GF-D8 (cell line): ENCODE measurements at places on chromosomes 12 and 14.

DNA sequence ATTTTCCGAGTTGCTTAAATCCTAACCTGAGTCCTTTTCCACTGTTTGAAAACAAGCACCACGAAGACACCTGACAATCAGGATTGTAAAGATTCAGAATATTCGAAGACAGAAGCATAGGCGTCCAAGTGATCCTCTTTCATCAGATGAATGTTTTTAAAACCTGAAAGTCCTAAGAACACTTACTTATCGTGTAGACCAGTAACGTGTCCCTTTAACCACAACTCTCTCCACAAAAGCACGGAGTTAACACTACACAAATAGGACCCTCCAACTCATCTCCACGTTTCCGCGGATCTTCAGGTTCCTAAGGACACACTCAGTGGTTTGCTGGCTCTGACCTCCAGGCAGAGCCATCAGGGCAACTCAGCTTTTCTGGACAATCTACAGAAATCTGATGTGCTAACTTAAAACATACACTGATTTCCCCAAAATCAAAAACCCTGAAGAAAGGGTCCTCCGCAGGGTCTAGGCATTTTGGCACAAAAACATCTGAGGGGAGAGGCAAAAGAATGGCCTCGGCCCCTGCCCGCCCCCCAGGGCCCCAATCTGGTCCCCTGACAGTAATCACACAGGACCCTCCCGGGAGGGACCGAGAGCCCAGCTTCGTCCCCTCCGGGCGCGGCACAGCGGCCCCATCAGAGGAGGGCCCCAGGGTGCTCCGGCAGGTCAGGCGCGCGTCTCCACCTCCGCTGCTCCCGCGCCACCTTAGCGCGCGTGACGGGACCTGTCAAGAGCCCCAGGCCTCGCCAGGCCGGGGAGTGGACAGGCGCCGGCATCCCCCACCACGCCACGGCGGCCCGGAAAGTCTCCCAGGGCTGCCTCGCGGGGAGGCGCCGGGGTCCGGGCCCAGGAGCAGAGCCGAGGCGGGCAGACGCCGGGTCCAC lies 925 bp downstream of the DICER1 start:
- DNase-seq, result no peak

DNA sequence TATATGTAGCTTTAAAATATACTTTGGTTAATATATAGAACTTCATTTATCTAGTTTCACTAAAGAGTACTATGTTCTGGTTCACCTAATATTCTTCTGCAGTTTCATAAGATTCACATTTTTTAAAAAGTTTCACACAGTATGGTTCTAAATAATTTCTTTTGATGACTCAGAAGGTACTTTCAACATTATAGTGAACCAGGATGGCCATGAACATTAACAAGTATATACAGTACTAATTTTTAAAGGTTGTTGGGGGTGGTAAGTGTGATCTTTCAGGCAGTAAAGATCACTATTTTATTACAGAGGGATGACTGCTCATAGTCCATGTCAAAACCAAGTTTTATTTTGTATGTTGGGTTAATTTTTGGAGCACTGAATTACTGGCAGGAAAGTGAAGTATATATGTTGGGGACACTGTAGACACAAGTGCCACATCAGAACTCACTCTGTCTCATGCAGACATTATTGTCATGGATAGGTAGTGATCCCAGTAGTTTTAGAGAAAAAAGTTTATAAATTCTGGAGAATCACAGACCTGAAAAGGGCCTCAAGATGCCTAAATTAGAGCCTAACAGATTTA lies 60.0 kb downstream of the DCAF5 start:
- no peak for DNase-seq

GRCh38 chr12:31369712-31370521 lies 44.0 kb upstream of the SINHCAF start:
- no peak for DNase-seq

- DNase-seq, result no peak
Measured at GRCh38 chr14:29148221-29148620, 381.6 kb downstream of the FOXG1 start.

- no peak for DNase-seq
Measured at GRCh38 chr14:87916103-87916885, 76.7 kb downstream of the GALC start.

DNA sequence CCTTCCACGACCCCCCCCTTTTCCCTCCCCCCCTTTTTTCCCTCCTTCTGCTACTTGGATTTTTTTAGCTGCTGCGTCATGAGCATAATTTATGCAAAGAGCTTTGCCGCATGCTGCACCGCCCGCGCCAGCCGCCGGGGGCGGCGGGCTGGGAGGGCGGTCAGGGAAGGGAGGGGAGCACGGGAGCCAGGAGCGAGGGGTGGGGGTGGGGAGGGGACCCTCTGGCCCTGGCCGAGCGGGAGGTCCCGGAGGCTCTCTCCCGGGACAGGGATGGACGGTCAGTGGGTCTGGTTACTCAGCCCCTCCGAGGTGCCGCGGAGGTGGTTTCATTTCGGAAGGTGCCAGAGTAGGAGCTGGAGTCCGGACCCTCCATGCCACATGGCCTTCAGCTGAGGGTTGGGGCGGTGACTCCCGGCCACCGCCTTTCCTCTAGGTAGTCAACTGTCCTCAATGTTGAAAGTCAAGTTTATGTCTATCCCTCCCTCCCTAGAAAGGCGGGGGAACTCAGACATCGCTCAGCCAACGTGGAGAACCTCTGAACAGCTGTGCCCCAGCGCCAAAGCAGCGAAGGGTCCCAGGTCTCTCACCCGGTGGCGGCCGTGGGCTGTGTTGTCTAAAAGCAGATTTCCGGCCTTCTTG lies at the start of gene POU6F1:
TSS of gene POU6F1 (minus strand) at position 95 of the 639 bp plus-strand sequence. CDS start 11,226 bp downstream, outside the sequence.
- peak; percentile 45 for DNase-seq

GRCh38 chr12:26317942-26318575 lies 122.7 kb downstream of the SSPN start:
- no peak for DNase-seq

- DNase-seq, result no peak
Measured at GRCh38 chr14:20866963-20867362, 24.2 kb upstream of the RNASE3 start.

DNA sequence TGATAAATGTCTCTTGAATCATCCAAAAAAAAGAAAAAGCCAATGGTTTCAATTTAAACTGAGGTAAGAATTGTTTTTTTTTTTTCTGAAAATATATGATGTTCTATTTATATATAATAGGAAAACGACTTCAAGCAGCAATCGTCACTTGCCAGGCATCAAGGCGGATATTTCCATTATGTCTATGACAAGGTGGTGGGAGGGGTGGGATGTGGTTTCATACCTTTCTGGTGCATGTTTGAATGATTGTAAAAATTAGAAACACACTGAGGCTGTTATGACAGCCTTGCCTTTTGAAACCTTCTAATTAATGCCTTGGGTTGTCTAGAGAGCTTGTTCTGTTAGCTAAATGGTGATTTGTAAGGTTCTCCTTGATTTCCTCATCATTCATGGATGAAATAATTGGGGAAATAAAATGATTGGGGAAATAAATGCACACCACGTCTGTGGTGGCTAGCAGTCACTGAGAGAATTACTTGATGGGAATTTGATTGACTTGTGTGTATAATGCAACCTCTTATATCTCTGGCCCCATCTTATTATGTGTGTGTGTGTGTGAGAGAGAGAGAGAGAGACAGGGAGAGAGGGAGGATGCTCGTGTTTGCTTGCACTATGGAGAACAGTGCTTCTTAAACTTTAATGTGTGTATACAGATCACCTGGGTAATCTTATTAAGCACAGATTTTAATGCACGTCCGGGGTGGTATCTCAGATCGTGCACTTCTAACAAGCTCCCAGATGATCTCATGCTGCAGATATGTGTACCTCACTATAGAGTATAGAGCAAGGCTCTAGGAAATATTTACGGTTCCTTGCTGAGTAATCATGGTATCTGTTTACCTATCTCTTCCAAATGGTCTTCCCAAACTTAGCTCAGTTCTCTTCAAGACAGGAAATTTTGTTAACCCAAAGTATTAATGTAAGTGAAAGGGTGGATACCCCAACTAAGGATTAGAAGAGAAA lies 502.6 kb downstream of the DIO2 start:
- no peak for DNase-seq

DNA sequence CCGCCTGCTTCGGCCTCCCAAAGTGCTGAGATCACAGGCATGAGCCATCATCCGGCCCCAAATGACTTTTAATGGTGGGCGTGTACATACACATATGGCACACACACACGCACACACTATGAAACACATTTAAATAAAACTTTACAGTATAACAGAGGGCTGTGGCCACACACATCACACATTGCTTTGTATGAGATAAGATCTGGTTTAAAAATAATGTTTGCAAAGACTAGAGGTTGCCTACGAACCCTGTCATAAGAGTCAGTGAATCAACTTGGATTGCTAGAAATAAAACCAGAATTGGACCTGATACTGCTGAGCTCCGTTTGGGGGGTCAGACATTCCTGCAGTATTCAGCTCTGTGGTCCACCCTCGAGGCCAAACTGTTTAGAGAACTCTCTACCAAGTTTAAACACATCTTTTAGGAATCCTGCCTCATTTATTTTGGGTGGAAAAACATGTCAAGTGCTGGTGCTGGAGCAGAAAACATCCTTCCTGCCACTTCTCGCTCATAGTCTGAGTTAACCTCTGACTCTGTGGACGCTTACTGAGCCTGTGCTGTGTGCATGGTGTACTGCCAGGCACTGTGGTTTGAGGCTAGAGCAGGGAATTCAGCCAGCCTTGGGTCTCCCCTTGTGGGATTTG lies 47.8 kb upstream of the EML1 start:
- no peak for DNase-seq

- peak; percentile 48 for DNase-seq
Measured at GRCh38 chr14:68741839-68742470, 50.9 kb downstream of the ZFP36L1 start.

DNA sequence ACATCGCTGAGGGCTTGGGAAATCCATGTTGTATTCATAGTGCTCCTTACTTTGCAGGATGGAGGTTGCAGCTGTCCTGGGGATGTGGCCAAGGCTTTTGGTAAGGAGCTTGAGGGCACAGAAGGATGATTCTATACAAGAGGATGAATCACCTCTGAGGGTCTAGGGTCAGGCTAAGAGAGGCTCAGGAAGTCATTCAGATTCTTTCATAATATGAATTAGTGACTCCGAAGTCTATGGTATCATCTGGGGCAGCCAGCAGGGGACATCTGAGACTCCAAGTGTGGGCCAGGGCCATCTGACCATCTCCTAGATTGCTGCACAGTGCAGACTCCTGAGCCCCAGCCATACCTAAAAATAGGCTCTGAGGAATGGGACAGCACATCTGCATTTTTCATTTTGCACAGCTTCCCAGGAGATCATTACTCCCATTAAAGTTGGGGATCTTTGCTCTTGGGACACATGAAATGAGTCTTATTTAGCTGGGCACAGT lies 4.8 kb downstream of the GMPR2 start:
- no peak for DNase-seq

GRCh38 chr14:71225113-71225512 lies 317.9 kb downstream of the PCNX1 start:
- DNase-seq, result no peak

DNA sequence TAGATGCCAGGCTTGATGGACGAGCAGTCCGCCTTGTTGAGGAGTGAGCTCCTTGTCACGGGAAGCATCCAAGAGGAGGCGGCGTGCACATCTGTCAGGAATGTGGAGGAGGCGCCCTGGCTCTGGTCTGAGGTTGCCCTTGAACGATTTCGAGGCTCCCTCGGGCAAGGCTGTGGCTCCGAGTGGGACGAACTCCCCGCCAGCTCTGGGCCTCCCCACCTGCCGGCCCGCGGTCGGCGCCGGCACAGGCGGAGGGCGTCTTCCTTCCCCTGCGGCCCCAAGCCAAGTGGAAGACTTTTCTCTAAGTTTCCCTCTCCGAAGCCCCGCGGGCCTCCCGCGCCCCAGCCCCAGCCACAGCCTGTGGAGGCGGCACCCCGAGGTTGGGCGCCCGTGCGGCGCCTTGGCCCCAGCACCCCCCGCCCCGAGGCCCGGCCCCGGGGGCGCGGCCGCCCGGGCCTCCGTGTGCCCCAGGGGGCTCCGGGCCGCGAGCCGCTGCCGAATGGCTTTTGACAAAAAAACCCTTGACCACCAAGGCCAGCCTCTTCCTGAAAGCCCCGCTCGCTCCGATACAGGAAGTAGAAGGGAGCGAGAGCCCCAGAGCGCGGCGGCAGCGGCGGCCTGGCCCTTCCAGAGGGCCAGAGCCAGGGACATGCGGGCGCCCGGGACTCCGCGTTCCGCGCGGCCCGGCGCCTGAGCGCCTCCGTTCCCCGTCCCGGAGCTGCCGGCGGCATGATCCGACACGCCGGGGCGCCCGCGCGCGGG lies at the start of gene RIN3:
TSS of gene RIN3 (plus strand) at position 578 of the 762 bp plus-strand sequence. CDS start at position 730, 152 bp downstream.
- DNase-seq, result no peak

- no peak for DNase-seq
Measured at GRCh38 chr12:47052274-47052673, 27.1 kb upstream of the PCED1B start.

DNA sequence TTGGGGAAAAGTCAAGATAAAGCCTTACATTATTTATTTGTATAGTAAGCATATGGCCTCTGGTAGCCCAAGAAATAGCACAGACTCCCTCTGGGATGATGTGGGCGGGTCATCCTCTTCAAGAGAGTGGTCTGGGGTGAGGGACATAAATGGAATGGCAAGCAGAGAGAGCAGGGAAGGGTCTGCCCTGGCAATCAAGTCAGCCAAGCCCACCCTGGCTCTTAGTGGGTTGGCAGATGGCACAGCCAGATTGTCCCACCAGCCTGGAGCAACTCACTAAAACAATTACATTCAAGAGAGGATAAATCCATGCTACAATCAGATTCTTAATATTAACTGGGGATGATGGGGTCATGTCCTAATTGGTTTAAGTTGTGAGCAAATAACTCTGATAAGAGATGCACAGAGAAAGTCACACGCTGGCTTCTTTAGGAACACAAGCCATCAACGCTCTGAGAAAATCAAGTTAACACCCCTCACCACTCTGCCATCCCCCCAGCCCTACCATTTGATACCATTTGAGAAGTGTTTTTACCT lies 2.8 kb upstream of the PELI2 start:
- no peak for DNase-seq

- no peak for DNase-seq
Measured at GRCh38 chr12:49615725-49616124, 7.6 kb upstream of the PRPF40B start.

GRCh38 chr12:72041811-72042210 lies 103.2 kb downstream of the TPH2 start:
- no peak for DNase-seq

- DNase-seq, result no peak
Measured at GRCh38 chr12:33192226-33192625, 247.4 kb downstream of the SYT10 start.

DNA sequence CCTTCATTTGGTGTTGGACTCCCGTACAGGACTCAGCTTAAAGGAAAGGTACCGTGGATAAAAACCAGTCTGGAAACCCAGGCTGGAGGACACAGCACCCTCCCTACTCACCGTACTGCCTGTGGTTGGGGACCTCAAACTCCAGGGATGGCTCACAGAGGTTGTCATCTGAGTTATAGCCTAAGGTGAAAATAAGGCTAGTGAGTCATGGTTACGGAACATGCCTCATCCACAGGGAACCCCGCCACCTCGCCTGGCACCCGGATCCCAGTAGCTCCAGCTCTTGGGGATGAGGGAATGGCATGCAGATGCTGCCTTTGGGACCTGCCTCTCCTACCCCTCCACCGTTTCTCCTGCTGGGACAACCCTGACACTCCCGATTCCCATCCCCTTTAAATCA lies 36.8 kb upstream of the GPR68 start:
- no peak for DNase-seq
